ENCODE measurements at places on chromosomes 3 and 15. TPM values are rescaled to one million over a fixed set of nuclear protein-coding genes. Genes with fewer than 3 reads are reported as not detected.

DNA sequence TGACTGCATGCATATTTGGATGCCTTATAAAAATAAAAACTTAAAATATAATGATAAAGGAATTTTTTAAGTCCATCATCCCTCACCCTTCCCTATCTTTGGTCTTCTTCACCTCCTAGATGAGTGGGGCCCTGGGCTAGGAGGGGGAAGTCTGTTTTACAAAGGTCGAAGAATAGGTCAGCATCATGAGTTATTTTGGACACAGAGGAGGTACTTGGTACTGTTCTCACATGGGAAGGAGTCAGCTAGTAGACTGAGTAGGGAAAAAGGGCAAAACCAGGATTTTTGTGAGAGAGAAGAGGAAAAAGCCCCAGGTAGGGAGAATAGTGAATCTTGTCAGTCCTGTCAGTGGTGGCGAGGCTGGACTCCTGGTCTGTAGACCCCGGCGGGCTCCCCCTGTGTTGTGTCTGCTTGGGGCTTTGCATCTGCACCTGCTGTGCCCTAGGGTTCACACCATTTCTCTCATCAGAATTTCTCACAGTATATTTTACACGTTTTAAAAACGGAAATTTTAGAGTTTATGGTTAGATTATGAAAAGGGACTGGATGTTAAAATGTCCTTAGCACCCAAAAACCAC, 17.2 kb downstream of the GCSAM start:
- H3K36me3 ChIP-seq, result peaks cover 7% of the 10 kb centered on the region
- no peak overlapping the region for H3K27ac ChIP-seq
- no peaks in the 10 kb centered on the region for H3K27me3 ChIP-seq
- peaks cover 27% of the 10 kb centered on the region for H3K4me1 ChIP-seq

DNA sequence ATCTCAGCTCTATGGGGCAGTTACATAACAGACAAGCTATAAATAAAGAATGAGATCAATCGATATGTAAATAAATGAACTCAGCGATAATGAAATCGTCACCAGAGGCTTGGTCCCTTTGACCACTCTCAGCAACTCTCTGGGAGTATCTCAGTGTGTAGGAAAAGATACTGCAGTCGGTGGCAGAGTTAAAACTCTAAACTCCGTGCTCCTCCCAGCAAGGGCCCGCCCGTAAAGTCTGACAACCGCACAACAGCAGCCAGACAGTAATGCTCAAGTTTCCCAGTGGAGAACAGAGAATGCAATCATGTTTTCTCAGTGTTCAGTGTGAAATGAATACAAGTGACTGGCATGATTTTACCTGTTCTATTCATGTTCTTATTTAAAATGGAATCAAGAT, 28.3 kb upstream of the IGF1R start:
- no peaks in the 10 kb centered on the region for H3K4me1 ChIP-seq
- no peak overlapping the region for H3K27ac ChIP-seq
- no peaks in the 10 kb centered on the region for H3K36me3 ChIP-seq
- no peak overlapping the region for H3K4me3 ChIP-seq
- DNase-seq, result no peak

DNA sequence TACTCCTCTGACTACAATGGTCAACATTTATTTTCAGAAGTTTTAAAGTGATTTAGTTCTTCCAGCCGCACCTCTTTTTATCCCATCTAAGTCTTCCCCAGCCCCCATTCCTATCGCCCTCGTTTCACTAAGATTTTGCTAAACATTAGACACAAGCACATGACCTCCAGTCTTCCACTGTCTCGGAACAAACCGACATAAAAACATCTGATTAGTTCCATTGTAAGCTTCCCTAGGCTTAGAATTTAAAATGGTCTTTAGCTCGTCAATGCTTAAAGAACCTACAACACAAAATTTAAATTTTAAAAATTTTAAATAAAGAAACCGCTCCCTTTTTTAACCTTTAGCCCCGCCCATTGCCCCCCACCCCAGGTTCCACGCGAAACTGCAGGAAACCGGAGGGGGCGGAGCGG, 284 bp upstream of the TSC22D2 start:
- H3K27me3 ChIP-seq, result peaks cover 2% of the 10 kb centered on the region
- H3K27ac ChIP-seq, result peak overlapping the region; percentile 92
- peaks cover 23% of the 10 kb centered on the region for H3K4me1 ChIP-seq

DNA sequence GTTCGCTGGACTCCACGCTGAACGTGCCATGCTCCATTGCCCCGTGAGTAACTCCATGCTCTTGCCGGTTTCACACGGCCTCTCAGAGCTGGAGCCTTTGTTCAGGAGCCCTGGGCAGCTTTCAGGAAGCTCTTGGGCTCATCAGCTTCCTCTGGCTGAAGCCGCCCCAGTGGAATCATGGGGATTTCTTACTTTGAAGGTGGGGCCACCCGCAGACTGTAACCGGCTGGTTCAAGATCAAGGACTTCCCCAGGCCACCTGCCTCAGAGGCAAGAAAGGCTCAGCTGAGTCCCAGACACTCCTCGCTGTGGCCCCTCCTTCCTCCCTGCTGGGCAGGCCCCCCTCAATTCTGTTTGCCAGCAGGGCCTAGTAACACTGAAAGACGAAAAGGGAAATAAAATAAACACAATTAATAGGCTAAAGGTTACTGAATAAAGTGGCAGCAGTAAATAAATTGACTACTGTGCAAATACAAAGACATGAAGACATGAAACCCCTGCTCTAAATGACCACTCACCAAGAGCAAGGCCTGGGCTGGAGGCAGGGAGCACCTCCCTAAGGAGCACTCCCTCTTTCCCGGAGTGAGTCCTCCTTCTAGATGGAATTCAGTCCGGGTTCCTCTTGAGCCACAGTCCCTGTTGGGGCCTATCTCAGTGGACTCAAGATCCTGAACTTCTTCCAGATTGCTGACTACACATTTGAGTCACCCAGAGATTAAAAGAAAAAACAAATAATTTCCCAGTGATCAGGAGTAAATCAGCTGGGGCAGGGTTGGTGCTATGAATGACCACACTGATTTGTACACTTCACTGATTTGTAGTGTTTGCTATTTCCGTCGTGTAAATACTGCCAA, 51.0 kb downstream of the ZDHHC19 start:
- H3K27ac ChIP-seq, result peak overlapping the region; percentile 15
- peaks cover 24% of the 10 kb centered on the region for H3K4me1 ChIP-seq
- DNase-seq, result peak; percentile 52
- H3K36me3 ChIP-seq, result peaks cover 1% of the 10 kb centered on the region
- H3K27me3 ChIP-seq, result no peaks in the 10 kb centered on the region

DNA sequence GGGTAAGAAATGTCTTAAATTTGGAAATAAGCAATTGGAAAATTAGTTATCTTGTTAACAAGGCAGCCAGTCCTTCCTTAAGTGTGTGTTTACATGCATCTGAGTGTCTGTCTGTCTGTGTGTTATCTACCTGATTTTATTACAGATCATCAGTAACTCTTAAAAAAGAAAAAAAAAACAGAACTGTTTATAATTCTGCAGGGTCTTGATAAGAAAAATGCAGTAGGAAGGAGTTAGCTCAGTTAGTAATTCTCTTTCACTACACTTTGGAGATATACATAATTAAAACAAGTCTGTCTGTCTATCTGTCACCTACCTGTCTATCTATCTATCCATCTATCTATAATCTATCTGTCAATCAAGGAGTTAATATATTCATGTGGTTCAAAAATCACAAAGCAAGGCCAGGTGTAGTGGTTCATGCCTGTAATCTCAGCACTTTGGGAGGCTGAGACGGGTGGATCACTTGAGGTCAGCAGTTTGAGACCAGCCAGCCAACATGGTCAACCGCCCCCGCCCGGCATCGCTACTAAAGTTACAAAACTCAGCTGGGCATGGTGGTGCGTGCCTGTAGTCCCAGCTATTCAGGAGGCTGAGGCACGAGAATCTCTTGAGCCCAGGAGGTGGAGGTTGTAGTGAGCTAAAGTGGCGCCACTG, 135.5 kb upstream of the SGO1 start:
- H3K4me3 ChIP-seq, result no peak overlapping the region
- no peak for DNase-seq
- H3K36me3 ChIP-seq, result no peaks in the 10 kb centered on the region

DNA sequence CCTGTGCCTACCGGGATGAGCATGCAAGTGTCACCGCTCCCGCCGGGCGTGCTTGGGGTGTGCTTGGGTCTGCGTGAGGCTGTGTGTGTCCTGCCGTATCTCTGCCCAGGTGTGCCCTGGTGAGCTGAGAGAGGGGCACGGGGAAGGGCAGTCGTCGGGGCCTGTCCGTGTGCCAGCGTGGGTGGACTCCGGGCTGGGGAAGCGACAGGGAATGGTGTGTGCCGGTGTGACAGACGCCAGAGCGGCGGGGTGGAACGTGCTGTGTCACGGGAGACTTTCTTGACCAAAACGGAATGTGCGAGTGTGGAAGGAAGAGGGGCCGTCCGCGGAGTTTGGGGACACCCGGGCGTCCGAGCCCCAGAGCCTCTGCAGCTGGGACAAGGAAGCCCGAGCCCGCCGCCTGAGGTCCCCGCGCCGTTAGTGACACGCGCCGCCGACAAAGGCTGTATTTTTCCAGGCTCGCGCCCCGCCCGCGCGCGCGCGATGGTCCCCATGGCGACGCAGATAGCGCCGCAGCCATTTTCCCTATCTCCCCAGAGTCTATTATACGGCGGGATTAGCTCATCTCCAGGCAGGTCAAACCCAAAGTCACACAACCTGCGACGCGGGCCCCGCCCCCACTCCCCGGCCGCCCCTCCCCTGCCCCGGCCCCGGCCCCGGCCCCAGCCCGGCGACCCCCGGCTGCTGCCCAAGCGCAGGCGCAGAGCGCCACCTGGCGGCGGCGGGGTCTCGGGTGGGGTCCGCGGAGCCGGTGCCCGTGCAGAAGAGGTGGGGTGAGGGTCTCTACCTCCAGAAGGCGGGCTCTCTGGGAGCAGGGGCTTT, 4.5 kb upstream of the GATA2 start:
- peak; percentile 84 for DNase-seq
- no peaks in the 10 kb centered on the region for H3K36me3 ChIP-seq
- H3K4me1 ChIP-seq, result peaks cover 4% of the 10 kb centered on the region

DNA sequence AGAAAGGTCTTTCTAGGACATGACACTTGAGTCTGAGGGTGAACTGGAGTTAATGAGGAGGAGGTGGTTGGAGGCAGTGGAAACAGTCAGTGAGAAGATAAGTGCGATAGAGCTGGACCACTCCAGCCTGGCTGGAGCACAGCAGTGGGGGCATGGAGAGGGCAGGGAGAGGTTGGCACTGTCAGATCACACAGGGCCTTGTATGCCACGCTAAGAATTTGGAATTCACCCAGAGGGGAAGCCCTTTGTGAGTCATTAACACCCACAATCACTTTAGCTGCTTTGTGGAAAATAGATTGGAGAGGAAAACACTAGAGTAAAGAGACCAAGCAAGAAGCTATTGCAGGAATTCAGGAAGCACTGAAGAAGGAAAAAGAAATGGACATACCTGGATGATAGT, 83.3 kb downstream of the ZNF621 start:
- DNase-seq, result no peak
- peaks cover 27% of the 10 kb centered on the region for H3K27me3 ChIP-seq
- H3K4me1 ChIP-seq, result no peaks in the 10 kb centered on the region

The NUP210 gene
- total RNA-seq, result 170 TPM

- H3K27ac ChIP-seq, result peak overlapping the region; percentile 70
- no peaks in the 10 kb centered on the region for H3K27me3 ChIP-seq
- peaks cover 20% of the 10 kb centered on the region for H3K36me3 ChIP-seq
- H3K4me1 ChIP-seq, result peaks cover 55% of the 10 kb centered on the region
- peak overlapping the region; percentile 66 for H3K4me3 ChIP-seq
- DNase-seq, result no peak
Measured at GRCh38 chr3:195537995-195538394, 5.1 kb downstream of the PPP1R2 start.

GRCh38 chr15:47991357-47991756, 129.4 kb upstream of the SLC24A5 start:
- no peak overlapping the region for H3K4me3 ChIP-seq
- no peak overlapping the region for H3K27ac ChIP-seq
- no peaks in the 10 kb centered on the region for H3K36me3 ChIP-seq
- H3K4me1 ChIP-seq, result no peaks in the 10 kb centered on the region
- H3K27me3 ChIP-seq, result no peaks in the 10 kb centered on the region
- no peak for DNase-seq

DNA sequence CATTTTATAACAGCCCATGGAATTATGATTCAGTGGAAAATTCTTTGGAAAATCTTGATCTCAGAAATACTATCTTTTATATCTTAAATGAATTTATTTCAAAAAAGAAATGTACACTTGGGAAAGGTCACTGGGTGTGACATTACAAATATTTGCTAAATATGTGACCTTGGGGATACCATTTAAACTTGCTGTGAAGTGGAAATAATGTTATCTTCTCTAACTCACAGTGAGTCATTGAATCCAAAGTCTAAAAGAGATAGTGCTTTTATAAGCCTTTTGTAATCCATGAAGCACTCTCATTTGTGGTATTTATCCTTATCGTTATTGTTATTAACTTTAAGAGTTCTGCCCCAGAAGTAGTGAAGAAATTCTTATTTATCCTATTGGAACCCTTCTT, 289.8 kb upstream of the SEMA6D start:
- H3K36me3 ChIP-seq, result no peaks in the 10 kb centered on the region
- no peak overlapping the region for H3K4me3 ChIP-seq
- DNase-seq, result no peak
- no peak overlapping the region for H3K27ac ChIP-seq

DNA sequence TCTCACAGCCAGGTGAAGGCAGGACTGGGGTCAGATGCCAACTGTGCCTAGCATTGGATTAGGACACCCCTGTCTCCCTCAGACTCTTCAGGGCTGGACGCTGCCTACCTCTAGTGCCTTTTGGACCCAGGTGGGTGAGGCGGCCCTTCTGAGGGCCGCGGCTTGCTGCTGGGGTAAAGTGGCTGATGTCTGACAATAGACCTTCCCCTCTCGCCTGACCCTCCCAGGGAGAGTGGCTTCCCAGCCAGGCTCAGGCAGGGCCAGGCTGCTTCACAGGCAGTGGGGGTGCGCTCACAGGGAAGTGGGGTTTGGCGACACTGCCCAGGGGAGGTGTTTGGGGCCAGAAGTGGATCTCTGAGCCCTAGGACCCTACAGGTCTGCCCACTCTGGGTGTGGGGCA, 43.3 kb upstream of the C15orf39 start:
- no peak overlapping the region for H3K27ac ChIP-seq
- no peaks in the 10 kb centered on the region for H3K36me3 ChIP-seq
- peaks cover 6% of the 10 kb centered on the region for H3K4me1 ChIP-seq
- H3K27me3 ChIP-seq, result peaks cover 16% of the 10 kb centered on the region
- DNase-seq, result no peak
